ENCODE measurements at places on chromosomes 4 and X.

DNA sequence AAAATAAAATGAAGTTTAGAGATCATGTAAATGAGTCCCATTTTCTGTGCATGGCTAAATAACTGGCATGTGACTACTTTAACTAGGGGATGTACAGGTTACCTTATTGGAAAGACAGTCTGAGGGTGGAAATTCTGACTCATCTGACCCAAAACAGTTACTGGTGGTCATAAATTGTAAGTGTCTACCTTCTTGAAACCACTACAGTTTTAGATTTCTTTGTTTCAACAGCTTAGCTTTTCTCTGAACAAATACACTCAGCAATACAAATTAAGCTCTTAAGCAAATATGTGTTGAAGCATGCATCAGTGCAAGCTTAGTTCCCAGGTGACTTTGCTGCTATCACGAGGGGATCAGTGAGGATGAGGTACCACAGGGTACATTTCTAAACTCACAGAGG is 60.7 kb upstream of the PGM2 start:
- no peak for DNase-seq

DNA sequence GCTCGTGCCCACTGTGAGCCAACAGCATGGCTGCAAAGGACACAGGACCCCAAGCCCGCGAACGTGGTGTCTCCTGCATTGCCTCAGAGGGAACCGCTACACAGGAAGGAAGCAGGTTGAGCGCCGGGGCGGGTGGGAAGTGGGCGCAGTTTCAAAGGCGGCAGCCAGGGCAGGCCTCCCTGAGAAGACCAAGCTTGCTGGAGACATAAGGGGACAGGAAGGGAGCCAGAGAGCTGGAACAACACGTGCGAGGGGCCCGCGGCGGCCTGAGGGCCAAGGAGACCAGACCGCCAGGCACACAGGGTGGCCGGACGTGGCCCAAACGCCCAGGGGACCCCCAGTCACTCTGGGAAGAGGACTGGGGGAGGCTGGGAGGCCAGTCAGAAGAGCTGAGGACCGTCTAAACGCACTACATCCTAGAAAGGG is 32.0 kb downstream of the CTBP1 start:
- DNase-seq, result peak; percentile 53

DNA sequence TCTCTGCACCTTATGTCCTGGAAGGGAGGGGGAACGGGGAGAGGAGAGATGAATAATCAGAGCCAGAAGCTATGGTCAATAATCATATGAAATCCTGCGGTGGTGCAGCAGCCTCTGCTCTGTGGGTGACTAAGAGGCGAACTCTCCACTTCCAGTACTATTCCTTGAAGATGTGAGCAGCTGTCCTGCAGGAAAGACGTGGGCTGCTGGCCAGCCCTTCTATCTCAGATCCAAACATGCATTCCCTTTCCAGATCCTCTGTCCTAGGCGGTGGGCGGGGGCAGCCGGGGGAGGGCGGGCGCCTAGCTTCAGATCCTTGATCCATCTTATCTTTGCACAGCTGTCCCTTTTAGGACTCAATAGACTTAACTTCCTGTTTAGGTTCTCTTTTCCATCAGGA is 34.5 kb downstream of the SPINK2 start:
- no peak for DNase-seq

- no peak for DNase-seq
Observed at GRCh38 chrX:149069899-149070298, 435.2 kb downstream of the IDS start.

DNA sequence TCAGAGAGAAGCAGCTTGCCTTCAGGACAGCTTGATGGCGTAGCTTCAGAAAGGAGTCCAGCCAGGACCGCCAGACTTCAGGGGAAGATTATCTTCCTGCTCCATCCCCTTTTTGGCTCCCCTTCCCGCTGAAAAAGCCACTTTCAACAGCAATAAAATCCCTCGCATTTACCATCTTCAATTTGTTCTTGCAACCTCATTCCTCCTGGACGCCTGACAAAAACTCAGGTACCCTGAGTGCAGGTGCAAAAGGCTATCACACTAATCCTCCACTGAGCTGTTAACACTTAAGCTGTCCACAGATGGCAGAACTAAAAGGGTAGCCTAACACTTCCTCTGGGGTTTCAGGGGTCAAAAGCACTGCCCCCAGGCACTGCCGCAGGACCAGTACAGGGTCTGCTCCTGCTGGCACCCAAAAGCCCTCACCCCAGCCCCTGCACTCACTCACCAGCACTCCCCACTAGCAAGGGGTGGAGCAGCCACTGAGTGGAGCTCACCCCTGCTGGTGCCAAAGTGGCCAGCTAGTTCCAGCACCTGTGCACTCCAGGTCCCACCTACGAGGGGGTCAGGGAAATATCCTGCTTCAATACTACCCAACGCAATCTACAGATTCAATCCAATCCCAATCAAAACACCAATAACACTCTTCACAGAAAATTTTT is 145.8 kb downstream of the ADGRA3 start:
- no peak for DNase-seq

GRCh38 chr4:15414551-15415091 is 13.2 kb upstream of the C1QTNF7 start:
- DNase-seq, result no peak

DNA sequence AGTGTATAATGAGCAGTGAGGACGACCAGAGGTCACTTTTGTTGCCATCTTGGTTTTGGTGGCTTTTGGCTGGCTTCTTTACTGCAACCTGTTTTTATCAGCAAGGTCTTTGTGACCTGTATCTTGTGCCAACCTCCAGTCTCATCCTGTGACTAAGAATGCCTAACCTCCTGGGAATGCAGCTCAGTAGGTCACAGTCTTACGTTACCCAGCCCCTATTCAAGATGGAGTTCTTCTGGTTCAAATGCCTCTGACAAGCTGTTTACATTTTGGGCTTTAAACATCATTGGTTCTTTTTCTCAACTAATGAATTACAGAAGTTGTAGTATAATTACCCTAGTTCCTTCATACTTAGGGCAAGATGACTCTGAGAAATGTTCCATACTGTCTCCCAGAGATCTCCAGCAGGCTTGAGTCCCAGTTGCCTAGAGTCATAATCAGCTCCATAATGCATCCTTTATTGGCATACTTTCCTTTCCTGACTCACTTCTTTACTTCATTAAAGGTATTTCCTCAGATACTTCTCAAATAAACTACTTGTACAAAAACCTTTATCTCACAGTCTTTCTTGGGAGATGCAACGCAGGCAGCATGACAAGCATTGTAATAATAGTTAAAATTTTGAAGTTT is 136.5 kb downstream of the KDM6A start:
- DNase-seq, result no peak

- no peak for DNase-seq
Observed at GRCh38 chr4:134888156-134888555, 686.6 kb upstream of the PABPC4L start.

DNA sequence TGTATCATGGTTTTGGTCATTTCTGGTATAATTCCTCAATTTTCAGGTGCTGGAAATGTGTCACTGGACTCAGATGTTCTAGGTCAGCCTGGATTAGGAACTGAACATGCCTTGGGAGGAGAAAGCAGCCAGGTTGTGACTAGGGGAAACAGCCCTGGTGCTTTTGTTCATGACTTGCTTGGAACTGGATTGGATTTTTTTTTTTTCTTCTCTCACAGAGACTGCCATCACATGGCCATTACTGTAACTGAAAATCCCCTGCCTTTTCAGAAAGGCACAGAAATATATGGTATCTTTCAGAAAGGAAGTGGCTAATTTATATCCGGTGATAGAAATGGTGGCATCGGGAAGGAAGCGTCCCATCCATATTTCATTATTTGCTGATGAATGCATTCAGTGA is 34.6 kb downstream of the SEPTIN11 start:
- no peak for DNase-seq

DNA sequence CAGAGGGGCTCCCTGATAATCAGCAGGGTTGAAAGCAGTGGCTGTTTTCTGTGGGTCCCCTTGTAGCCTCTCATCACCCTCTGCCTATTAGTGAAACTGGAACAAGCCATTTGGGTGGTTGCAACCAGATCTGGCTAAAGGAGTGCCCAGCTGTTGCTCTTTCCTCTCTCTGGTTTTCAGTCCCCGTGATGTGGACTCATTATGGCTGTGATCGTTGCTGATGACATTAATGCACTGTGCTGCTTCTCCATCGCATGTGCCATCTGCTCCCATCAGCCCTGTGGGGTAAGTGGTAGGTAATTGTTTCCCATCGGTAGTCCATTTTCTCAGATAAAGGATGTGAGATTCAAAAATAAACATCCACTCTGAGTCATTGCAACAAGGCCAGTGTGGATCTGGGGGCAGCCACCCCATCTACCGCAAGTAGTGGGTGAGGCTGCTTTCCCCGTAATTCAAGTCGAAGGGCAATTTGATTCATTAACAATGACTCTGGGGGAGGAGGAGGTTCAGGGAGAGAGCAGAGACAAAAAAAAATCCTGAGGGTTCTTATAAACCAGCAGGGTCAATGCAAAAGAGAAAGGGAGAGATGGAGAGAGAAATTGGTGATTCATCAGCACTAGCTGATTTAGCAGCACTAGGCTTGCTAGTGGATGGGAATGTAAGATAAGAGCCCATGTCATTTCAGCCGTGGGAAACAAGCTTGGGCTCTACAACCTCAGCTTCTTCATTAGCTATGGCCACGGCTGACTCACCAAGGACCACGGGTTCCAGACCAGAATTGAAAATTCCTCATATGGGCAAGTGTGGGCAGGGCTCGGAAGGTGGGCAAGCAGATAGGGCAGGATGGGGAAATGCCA is 357.8 kb downstream of the MID1IP1 start:
- no peak for DNase-seq

DNA sequence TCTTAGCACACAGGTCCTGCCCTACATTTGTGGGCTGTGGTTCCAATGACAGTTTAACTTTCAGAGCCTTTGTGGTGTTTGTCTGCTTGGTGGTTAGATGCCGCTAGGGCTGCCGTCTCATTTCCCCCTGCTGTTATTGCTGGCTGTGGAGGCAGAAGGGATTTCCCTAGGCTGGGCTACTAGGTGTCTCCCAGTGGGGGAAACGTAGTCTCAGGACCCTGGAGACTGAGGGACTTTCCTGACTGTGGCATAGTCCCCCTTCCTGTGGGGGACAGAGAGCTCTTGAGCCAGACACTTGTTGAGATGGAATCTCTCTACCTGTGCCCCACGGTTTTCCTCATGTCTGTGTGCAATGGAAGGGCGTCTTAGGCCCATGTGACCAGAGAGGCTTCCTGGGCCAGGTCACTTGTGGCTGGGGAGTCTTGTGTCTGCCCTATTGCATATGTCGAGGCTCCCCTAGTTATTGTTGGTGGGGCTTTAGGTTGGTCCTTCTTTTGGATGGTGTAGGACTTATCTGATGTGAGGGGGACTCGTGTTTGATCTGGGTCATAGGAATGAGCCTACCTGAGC is 68.2 kb downstream of the ARHGAP10 start:
- DNase-seq, result peak; percentile 15

DNA sequence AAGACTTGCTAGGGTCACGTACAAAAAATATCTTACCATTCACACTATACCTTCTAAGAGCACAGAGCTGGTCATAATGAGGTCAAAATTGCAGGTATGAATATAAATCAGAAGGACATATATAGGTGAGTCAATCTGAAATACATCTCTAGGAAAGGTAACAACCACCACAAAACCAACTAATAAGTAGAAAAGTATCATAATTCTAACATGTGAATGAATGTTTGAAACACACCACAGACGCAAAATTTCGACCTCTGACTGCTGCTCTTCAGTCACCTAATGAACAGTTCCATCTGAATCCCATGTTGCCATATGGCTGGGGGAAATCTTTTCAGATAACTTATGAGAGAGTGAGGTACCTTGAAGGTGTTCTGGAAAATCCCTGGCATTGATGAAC is 22.1 kb downstream of the STAP1 start:
- no peak for DNase-seq

All from T follicular helper cell (primary cell).